A172 (cell line): ENCODE measurements at places on chromosomes 5 and 9.

DNA sequence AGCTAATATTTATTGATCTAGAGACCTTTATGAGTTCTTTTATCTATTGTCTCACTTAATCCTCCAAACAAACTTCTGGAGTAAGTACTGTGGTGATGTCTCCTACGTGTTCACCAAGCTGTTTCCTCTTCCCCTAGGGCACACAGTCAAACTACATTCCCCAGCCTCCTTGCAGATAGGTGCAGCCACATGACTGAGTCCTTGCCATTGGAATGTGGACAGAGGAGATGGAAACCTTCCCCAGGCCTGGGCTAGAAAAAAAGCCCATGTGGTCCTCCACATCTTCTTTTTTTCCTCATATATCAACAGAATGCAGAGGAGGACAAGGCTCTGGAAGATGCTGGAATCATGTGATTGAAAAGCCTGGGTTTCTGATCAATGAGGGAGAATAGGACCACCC lies 88.0 kb downstream of the ANKRD55 start:
- DNase-seq, result no peak

DNA sequence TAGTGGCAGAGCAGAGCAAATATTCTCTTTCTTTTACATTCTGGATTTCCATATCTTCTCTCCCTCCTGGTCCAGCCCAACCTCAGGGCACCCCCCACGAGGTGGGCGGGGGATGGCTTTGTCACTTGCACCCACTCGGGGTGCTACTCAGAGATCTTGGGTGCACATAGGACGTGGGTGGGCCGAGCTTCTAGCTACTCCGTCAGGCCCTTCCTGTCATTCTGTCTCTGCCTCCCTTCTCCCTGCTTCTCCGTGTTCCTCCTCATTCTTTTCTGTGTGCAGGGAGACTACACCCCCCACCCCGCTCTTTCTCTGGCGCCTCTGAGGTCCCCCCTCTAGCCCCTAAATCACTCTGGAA lies 19.5 kb downstream of the PCDHGC5 start:
- DNase-seq, result no peak

GRCh38 chr5:157115502-157115901 lies 6.7 kb upstream of the HAVCR2 start:
- DNase-seq, result no peak

DNA sequence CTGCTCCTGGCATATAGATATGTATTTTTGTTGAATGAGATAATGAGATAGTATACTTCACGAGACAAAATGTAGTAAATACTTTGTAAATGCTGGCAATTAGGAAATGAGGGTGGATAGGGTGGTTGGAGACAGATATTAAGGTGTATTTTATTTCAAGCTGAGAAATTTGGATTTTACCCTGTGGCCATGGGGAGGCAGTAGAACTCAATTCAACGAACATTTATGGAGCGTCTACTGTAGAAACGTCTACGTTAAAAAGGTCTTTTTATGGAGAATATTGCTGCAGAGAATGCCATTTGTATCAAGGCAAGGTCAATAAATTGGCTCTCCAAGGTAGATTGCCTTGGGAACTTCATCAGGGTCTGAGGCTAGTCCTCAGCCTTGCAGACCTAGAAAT lies 21.5 kb upstream of the RALGPS1 start:
- DNase-seq, result no peak

- DNase-seq, result peak; percentile 56
Measured at GRCh38 chr5:153623751-153624450, 133.4 kb downstream of the GRIA1 start.

GRCh38 chr9:109012009-109012875 lies 1.1 kb downstream of the CTNNAL1 start:
- DNase-seq, result peak; percentile 99

- peak; percentile 75 for DNase-seq
Measured at GRCh38 chr9:113454914-113455761, 8.4 kb upstream of the RGS3 start.

DNA sequence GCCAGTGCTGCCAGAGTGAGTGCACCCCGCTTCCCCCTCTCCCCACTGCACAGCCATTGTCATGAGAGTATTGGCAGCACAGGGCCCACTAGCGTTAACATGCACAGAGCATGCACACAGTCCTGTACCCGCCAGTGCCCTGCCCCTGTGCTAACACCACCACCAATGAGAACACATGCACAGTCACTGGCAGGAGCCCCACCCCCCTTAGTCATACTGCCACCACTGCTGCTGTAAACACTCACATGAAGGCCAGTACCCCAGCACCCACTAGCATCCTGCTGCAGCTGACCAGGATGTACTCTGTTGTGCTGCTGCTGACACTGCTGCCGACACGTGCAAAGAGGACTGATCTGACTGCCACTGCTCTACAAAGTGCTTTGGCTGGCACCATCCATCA lies 19.5 kb upstream of the RANBP6 start:
- peak; percentile 26 for DNase-seq

GRCh38 chr5:66877843-66878242 lies 281.6 kb downstream of the MAST4 start:
- peak; percentile 11 for DNase-seq

- DNase-seq, result peak; percentile 69
Measured at GRCh38 chr5:55668356-55668755, 43.8 kb downstream of the SLC38A9 start.

- DNase-seq, result no peak
Measured at GRCh38 chr9:35517131-35517530, 27.2 kb downstream of the RUSC2 start.

DNA sequence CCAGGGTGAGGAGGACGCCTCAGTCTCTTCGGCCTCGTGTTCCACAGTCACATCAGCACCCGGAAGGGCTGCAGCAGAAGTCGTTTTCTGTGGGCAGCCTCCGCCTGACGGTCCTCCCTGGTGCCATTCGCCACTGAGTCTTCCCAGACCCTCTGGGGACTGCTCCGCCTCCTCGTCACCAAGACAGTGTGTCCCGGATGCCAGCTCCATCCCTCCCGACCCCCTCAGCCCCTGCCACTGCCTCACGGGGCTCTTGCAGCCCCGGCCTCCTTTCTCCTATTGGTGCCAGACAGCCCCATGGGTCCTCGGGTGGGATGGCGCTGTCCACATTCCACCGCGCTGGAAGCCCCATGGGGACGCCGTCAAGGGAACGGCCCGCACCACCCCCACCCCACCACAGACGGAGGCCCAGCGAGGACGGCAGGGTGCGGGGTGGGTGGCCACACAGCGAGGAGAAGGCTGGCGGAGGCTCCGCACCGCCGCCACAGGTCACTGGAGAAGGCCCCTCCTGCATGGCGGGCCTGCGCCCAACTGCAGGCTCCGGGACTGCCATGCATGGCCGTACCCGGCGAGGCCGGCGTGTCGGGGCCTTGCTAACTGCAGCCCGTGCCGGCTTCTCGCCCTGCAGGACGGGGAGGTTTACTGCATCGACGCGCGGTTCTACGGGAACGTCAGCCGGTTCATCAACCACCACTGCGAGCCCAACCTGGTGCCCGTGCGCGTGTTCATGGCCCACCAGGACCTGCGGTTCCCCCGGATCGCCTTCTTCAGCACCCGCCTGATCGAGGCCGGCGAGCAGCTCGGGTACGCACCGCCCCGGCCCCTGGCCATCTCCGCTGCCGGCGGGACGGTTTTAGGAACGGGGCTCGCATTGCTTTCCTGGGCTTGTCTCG lies 43.6 kb upstream of the CACNA1B start:
- no peak for DNase-seq

GRCh38 chr5:175797521-175798038 lies 73.8 kb upstream of the CPLX2 start:
- DNase-seq, result no peak

DNA sequence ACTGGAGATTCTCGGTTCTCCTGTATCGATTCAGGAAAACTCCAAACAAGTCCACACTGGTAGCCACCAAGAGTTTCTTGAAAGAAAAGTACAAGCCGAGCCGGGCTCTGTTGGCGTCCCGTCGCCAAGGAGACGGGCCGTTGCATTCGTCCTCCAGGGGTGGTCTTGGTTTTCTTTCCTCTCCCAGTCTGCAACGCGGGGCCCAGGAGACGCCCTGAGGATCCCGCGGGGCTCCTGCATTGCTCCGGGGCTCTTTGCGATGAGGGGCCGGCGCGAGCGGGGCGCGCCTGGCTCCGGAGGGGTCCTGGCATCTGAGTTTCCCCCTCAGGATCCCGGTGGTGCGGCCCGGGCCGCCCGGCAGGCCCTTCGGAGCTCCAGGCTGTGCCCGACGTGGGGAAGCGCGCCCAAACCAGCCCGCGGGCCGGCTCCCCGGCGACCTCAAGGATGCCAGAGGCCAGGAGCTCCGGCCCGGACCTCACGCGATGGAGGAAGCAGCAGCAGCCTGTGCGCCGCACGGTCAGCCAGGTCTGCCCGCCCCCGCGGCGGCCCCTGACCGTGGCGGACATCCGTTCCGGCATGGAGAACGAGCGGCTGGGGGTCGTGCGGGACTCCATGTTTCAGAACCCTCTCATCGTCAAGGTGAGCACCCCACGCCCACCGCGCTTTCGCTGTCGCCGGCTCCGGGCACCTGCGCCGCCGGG lies at the start of gene CFAP77:
Gene CFAP77, plus strand, starts transcription at position 384 of the 701 bp plus-strand sequence. Its CDS starts 61 bp downstream, at position 445.
- DNase-seq, result peak; percentile 22

GRCh38 chr9:128160603-128160987 lies 530 bp downstream of the BBLN start:
- no peak for DNase-seq

GRCh38 chr9:73597771-73598170 lies 446.1 kb downstream of the ANXA1 start:
- DNase-seq, result no peak

DNA sequence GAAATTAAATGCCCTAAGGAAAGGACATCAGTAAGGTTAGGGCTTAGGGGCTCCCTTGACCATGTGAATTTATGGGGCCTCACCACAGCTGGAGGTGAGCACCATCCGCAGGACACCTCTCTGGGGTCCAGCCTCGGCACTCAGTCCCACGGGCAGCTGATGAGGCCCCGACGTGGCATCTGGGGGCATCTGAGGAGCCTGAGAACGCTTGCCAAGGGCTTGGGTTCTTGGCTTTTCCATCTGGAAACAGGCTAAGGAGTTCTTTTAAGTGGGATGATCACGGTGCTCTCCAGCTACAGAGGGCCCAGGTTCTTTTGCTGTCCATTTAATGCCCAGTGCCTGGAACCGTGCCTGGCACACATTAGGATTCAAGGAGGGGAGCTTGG lies 3.6 kb downstream of the NKX2-5 start:
- DNase-seq, result no peak

DNA sequence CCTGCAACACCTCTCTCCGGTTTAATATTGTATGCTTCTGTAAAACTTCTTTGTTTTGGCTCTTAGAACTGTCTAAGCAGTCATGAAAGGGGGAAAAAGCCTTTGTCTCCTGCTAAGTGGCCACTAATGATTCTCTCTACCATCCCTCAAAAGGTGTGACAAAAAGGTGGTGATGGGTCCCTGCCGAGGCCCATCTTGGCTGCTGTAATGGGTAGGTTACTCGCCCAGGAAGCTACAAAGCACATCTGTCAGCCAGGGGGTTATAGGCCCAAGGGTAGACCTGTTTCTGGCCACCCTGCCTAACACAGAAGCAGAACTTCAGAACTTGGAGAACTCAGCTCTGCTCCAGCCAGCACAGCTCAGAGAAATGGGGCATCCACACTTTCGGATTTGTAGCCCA lies 1.6 kb downstream of the FAM219A start:
- DNase-seq, result no peak

GRCh38 chr5:150763023-150763769 lies 4.4 kb upstream of the DCTN4 start:
- DNase-seq, result peak; percentile 90

GRCh38 chr5:110338341-110339083 lies 388.0 kb downstream of the TMEM232 start:
- DNase-seq, result no peak

DNA sequence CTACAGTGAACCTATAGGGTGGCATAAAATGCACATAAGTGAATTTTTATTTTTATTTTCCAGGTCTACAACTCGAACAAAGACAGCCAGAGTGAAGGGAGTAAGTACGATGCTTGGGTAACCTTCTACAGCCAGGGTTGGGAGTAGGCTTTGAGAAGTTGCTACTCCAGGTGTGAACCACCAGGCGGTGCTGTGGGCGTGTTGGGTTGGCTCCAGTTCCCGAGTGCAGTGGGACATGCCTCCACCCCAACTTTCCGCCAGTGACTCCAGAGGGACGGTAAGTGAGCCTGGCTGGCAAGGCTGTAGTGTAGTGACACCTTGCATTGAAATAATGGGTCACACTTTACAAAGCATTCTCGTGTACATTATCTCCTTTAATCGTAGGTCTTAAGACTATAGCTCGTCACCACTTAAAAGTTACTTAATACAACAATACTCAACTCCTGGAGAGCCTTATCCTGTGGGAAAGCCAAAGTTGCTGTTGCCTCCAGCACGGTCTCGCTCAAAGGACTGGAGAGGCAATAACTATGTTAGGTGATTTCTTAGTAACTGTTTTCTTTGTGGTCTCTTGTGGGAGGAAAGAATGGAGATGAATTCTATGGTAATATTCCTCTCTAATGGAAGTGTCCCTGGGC lies 244.0 kb downstream of the ARHGAP26 start:
- DNase-seq, result peak; percentile 27

GRCh38 chr9:128940271-128940921 lies 7.0 kb downstream of the DOLK start:
- DNase-seq, result no peak

- no peak for DNase-seq
Measured at GRCh38 chr9:83413367-83413766, 124.8 kb downstream of the FRMD3 start.

GRCh38 chr9:130214776-130215340 lies 42.7 kb downstream of the NCS1 start:
- no peak for DNase-seq

DNA sequence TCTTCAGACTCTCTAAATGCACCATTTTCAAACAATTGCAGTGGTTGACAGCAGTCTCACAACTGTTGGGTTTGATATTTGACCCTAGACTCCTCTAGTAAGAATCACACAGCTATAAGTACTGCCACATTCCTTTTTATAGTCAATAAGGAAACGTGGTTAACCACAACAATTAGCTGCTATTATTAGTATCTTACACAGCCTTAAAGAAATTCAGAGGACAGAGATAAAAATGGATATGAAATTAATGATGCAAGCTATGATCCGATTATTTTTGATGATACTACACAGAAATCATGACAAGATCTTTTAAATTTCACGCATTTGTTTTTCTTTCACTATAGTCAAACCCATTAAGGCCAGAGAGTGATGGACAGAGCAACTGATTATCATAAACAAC lies 288.6 kb upstream of the C9orf72 start:
- peak; percentile 33 for DNase-seq

DNA sequence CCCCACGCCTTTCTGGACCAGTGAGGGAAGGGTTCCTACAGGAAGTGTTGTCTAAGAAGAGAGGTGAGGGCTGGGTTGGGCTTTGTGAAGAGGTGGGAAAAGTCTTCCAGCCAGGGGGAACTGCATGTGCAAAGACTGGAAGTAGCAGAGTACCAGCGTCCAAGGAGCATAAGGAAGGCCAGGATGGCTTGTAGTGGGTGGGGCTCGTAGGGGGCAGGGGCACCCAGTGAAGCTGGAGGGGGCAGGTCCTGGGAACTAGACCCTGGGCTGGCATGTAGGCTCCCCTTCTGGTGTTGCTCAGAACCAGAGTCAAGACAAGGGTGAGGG lies 20.4 kb downstream of the PRRX2 start:
- no peak for DNase-seq

GRCh38 chr5:57887851-57888621 lies 405.4 kb upstream of the ACTBL2 start:
- peak; percentile 88 for DNase-seq

GRCh38 chr5:139378101-139378825 lies 4.8 kb downstream of the SLC23A1 start:
- DNase-seq, result no peak
